ENCODE measurements at places on chromosomes 6 and 20. TPM values are rescaled to one million over a fixed set of nuclear protein-coding genes. Genes with fewer than 3 reads are reported as not detected.

Gene FERMT1
- 0.07 TPM for total RNA-seq

Gene FAM83B
- total RNA-seq: not detected

Gene C20orf141
- not detected for total RNA-seq

Gene COL10A1
- not detected for total RNA-seq

GRCh38 chr6:63975699-63976098 is 340.1 kb downstream of the PHF3 start:
- H3K4me3 ChIP-seq: no peak overlapping the region
- DNase-seq: no peak
- no peaks in the 10 kb centered on the region for H3K4me1 ChIP-seq
- no peak overlapping the region for H3K27ac ChIP-seq
- H3K27me3 ChIP-seq: no peaks in the 10 kb centered on the region

DNA sequence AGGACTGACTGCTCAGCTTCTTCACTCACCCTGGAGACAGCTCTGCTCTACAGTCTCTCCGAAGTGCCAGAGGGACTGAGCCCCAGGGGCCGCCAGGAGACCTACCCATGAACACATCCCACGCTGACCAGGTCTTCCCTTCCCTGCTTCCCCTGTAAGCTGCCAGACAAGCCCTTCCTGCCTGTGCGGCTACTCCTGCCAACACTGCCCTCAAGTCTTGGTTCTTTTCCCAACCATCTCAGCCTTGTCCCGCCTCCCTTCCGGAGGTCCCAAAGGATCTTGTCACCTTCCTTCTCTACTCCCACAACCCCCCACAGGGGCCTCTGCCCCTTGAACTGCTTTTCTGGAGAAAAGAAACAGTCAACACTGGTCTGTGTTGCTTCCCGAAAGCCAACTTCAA is 15.0 kb downstream of the CPNE5 start:
- H3K4me1 ChIP-seq: no peaks in the 10 kb centered on the region
- H3K27ac ChIP-seq: no peak overlapping the region

DNA sequence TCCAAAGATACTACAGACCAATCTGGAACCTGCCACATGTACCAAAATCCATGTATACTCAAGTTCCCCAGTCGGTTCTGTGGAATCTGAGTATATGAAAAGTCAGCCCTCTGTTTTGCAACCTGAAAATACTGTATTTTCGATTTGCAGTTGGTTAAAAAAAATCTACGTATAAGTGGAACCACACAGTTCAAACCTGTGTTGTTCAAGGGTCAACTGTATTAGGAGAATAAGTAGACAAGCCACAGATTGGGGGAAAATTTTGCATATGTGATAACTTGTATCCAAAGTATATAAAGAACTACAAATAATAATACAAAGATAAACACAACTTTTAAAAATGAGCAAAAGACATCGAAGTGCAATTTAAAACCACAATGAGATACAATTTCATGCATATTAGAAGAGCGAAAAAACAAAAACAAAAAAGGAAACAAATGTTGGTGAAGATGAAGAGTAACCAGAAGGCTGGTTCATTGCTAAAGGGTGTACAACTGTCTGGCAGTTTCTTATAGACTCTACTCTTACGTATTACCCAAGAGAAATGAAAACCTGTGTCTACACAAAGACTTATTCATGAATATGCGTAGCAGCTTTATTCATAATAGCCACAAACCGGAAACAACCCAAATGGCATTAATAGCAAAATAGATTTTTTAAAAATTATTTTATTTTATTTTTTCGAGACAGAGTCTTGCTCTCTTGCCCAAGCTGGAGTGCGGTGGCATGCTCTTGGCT is 180.8 kb downstream of the BCAS1 start:
- H3K27ac ChIP-seq: no peak overlapping the region
- peaks cover 15% of the 10 kb centered on the region for H3K4me1 ChIP-seq
- no peak for DNase-seq
- no peaks in the 10 kb centered on the region for H3K27me3 ChIP-seq

GRCh38 chr6:98984121-98984520 is 36.4 kb upstream of the FBXL4 start:
- no peaks in the 10 kb centered on the region for H3K27me3 ChIP-seq
- no peak for DNase-seq
- H3K4me3 ChIP-seq: no peak overlapping the region
- no peaks in the 10 kb centered on the region for H3K4me1 ChIP-seq
- H3K27ac ChIP-seq: no peak overlapping the region

DNA sequence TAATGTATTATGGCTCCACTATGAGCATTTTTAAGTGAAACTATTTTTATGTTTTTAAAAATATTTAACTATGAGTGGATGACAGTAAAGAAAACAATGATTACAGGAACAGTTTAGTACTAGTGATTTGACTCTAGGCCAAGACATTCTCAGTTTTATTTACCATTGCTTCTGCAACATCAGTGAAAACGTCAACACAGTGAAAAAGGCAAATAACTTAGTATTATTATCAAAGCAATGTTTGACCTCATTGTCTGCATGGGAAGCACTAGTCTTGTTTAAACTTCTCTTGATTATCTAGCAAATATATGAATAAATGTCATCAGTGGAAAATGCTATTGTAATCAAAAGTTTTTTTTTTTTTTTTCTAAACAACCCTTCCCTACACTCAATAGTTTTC is 165.0 kb downstream of the HTR1B start:
- DNase-seq: no peak
- H3K27me3 ChIP-seq: no peaks in the 10 kb centered on the region
- no peak overlapping the region for H3K27ac ChIP-seq
- no peaks in the 10 kb centered on the region for H3K36me3 ChIP-seq
- no peak overlapping the region for H3K4me3 ChIP-seq
- no peaks in the 10 kb centered on the region for H3K4me1 ChIP-seq

- H3K4me3 ChIP-seq: no peak overlapping the region
- H3K27ac ChIP-seq: no peak overlapping the region
- H3K36me3 ChIP-seq: no peaks in the 10 kb centered on the region
- no peak for DNase-seq
- H3K4me1 ChIP-seq: no peaks in the 10 kb centered on the region
These were observed 14.1 kb upstream of the SIRPB2 start for GRCh38 chr20:1505361-1505760.

DNA sequence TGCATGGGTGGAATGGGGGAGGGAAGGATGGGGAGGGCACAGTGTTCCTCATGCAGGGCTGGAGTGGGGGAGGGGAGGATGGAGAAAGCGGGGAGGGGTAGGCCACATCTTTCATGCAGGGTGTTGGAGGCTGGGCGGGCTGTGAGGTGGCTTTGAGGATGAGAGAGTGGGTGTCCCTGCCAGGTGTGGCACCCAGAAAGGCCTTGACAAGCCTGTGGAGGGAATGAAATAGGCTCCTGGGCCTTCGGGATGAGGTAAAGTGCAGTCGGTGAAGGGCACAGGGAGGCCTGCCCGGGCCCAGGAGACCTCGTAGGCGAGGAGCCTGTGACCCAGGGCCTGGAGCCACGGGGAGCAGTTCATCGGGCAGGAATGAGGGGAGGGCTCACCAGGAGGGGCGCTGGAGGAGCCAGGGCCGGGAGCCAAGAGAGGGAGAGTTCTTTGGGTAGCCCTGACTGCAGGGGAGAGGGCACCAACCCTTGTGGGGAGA is 7.6 kb downstream of the CEBPB start:
- peaks cover under 1% of the 10 kb centered on the region for H3K4me1 ChIP-seq
- no peaks in the 10 kb centered on the region for H3K27me3 ChIP-seq
- H3K4me3 ChIP-seq: no peak overlapping the region
- no peak overlapping the region for H3K27ac ChIP-seq

GRCh38 chr6:21935561-21936028 is 342.0 kb downstream of the SOX4 start:
- H3K4me1 ChIP-seq: no peaks in the 10 kb centered on the region
- no peak overlapping the region for H3K27ac ChIP-seq
- no peak overlapping the region for H3K4me3 ChIP-seq

DNA sequence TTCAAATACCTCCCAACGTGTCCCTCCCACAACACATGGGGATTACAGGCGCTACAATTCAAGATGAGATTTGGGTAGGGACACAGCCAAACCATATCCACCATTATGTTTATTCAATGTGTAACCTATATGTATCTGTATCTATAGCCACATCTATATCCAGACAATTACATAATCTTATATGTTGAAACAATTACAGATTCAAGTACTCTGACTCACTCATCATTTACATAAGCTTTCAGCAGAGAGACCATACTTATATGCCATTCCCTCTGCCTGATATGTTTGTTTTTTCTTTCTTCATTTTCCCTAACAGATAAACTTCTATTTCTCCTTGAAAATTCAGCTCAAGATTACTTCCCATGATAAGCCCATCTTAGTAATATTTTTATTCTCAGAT is 163.6 kb downstream of the LAMA2 start:
- no peaks in the 10 kb centered on the region for H3K27me3 ChIP-seq
- no peak overlapping the region for H3K4me3 ChIP-seq
- no peaks in the 10 kb centered on the region for H3K36me3 ChIP-seq

All from Karpas-422 (cell line).